ENCODE measurements at places on chromosomes 2 and 18.

- no peak for DNase-seq
Observed at GRCh38 chr18:52747869-52748268, 407.9 kb downstream of the DCC start.

GRCh38 chr18:73270920-73271634, 403.3 kb upstream of the NETO1 start:
- no peak for DNase-seq

DNA sequence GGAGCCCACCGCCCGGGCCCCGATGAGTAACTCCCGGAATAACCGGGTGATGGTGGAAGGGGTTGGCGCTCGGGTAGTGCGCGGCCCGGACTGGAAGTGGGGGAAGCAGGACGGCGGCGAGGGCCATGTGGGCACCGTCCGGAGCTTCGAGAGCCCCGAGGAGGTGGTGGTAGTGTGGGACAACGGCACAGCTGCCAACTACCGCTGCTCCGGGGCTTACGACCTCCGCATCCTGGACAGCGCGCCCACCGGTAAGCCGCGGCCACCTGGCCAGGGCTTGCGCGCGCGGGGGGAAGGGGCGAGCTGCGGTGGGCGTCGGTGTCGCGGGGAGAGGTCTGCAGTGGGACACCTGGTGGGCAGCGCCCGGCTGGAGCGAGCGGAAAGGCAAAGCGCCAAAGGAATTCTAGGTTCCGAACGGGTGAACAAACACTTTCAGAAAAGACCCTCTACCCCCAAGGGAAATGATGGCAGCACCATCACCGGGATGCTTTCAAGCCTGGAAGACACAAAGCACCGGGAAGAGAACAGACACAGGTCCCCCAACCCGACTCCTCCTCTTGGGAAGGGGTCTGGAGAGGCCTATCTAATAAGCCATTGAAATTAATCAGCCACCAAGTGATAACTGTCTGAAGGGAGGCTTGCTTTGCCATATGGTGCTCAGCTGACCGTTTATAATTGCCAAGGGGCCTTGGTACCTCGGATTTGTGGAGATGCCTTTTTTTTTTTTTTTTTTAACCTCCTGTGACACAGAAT, 1.1 kb downstream of the MIB1 start:
- DNase-seq = no peak

DNA sequence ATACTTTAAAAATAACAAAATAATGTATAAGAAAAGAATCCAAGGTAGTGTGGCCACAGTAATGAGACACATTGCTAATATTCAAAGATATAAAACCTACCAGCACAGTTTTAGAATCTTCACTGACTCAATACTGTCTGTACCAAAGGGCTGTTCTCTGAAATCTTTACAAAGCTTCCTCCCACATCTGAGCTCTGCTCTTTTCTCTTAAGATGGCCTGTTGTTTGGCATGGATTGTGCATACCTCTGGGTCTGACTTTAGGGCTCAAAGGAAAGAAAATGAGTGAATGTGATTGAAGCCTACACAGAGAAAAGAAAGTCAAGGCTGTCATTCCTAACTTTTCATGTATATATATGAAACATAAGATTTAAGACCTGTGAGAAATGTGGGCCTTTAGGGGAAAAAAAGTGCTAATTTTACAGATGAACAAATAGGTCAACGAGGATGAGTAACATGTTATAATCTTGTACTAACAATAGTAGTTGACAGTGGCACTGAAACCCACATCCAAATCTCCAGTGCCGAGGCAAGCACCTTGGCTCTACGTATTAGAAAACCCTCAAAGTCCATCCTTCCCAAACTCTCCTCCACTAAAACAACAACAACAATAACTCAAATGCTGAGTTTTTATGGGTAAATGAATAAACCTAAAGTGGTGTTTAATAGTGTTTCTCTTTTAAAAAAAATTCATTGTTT, 114.2 kb downstream of the ZNF521 start:
- no peak for DNase-seq

DNA sequence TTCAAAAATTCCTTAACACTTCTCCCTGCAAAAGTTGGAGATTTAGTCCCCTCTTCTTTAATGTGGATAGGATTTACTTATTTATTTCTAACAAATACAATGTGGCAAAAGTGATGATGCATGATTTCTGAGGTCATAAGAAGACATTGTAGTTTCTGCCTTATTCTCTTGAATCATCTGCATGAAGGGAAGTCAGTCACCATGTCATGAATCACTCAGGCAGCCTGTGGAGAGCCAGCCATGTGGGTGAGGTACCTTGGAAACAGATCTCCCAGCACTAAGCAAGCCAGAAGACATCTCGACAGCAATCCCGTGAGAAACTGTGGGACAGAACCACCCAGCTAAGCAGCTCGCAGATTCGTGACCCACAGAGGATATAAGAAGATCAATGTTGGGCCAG, 2.7 kb upstream of the ZC3H8 start:
- no peak for DNase-seq

DNA sequence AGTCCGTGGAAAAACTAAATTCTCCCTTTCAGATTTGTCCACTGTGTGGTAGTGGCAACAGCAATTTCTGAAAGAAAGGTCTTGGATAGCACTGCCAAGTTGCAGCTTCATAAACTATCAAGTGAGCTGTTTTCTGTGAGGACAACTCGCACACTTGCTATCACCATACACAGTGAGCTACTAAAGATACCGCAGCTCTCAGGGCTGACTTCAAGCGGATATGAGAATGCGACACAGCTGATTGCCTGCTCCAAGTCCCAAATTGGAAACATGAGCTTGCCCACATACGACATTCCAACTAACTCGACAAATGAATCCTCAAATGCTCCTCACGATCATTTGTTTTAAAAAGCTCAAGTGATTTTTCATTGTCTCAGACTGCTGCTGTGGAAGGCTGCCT, 46.2 kb downstream of the E2F6 start:
- DNase-seq = no peak

DNA sequence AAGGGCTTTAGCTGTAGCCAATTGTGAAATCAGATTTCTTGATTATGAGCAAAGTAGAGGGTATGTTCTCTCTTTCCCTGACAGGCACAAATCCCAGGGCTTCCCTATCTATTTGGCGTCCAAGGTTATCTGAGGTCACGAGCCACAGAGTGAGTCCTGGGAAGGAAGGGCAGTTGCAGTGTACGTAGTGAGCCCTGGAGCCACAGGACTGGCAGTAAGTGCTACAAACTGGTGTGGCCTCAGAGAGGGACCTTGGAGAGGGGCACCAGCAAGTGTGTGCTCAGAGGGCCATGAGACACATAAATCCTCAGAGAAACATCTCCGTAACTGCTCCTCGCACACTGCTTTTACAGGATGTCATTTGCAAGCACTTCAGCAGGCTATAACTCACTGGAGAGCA, 115.5 kb upstream of the SH3BP4 start:
- no peak for DNase-seq

DNA sequence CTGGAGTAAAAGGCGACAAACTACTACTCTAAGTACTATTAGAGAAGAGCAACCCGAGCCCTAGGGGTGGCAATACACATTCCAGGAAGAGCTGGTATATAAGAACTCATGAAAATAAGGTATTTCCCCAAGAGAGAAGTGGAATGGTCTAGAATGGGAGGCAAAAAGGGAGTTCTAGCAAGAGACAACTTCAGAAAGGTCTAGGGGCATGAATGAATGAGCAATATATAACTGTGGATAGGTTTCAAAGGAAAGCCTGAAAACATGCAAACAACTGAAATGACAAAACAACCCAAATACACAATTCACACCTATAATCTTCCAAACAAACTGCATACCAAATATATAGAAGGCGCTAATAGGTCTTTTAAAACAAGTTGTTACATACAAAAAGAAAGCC, 22.2 kb downstream of the TRIP12 start:
- DNase-seq = no peak

- DNase-seq = no peak
Observed at GRCh38 chr18:57052759-57053158, 94.1 kb upstream of the BOD1L2 start.

DNA sequence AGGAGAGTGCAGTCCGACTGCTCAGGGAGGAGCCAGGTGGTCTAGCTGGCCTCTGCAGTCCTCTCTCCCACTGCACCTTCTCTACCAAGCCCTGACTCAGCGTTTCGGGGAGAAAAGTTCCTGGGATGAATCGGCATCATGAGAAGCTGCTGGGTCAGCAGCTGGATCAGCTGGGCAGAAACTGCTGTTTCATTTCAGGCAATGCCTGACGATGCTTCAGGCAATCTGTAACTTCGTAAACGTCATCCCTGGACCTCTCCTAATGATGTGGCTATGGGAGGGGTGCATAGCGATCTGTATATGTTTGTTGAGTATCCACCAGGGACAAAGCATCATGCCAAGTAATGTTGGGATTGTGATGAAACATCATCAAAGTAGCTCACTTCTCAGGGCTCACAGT, 20.7 kb downstream of the LIPG start:
- DNase-seq = no peak

GRCh38 chr2:71843391-71843850, 304.2 kb downstream of the CYP26B1 start:
- no peak for DNase-seq

DNA sequence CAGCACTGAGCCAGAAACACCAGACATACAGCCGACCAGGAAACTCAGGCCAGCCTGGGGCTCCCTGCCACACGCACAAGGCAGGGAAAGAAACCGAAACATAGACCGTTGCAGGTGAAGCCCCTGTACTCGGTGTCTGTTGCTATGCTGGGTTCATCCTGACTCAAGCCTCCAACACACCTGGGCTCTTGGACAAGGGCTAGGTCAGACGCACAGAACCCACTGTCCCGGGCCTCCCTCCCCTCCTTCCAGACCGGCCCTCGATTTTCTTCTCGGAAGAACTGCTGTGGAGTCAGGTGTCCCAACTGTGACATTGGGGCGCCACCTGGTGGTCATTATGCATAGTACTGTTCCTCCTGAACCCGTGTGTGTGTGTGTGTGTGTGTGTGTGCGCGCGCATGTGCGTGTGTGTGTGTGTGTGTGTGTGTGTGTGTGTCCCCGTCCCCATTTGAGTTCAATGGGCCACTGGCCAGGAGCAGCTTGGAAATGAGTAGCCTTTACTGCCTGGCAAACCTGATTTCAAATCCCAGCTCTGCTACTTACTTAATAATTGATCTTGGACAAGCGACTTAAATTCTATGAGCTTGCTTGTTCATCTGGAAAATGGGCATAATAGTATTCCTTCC, 55.4 kb upstream of the GLI2 start:
- peak; percentile 30 for DNase-seq

DNA sequence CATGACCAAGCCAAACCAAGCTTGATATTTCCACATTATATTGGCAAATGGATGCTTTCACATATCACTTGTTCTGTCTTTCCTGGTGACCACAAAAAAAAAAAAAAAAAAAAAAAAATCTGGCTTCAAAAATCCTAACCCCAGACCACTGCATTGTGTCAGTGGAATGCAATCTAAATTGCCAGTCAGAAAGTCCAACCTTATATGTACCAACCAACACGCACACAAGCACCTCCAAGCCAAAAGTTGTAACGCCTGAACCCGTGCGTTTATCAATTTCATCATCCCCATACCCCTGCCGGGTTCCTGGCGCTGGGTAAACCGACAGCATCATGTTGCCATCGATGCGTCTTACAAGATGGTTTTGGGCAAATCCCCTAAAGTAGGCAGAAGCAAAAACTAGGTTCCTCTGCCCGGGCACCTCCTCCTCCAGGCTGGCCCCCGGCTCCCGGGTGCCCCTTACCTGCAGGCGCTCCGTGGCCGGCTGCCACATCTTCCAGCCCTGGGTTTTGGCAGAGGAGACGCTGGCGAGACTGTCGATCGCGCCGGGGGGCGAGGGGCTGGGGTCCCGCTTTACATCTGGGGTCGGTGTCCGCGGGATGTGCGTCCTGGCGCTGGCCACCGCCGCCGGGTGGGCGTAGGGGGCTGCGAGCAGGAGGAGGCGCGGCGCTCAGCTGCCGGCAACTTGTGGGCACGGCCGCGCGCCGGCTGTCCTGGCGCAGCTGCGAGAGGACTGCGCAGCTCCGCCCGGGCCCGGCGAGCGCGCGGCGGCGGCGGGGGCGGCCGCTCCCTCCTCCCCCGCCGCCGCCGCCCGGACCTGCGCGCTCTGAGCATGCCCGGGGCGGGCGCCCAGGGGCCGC, at the start of gene PID1:
TSS of gene PID1 (minus strand) at position 737 of the 860 bp plus-strand sequence. CDS start at position 493, 244 bp downstream.
- DNase-seq = no peak

DNA sequence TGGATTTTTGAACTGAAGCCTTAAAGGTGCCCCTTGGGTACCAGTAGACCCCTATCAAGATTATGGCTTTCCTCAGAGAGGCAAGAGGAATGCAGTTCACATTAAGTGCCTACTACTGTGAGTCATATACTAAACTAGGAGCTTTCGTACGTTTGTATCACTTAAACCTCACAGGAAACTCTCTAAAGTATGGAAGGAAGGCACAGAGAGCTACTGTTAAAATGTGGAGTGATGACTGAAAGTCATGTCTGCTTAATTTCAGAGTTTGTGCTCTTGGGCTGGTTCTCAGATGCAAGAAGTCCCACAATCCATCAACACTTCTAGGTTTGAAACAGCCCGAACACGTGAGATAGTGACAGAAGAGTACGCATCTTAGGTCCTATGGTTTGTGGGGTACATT, 4.7 kb downstream of the PLCL1 start:
- DNase-seq = no peak

DNA sequence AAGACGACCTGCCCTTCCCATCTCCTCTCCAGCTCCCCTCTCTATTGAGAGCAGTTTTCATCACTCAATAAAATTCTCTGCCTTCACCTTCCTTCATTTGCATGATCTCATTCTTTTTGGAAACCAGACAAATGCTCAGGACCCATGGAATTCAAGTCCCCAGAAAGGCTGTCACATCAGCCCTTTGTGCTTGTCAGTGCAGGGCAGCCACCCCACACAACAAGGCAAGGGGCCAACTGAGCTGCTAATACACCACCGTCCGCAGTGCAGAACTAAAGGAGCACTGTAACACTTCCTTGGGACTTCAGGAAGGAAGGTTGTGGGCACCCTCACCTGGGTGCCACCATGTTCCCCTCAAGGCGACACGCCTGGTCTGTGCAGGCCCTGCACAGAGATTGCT, 26.2 kb downstream of the MCEE start:
- DNase-seq = no peak

DNA sequence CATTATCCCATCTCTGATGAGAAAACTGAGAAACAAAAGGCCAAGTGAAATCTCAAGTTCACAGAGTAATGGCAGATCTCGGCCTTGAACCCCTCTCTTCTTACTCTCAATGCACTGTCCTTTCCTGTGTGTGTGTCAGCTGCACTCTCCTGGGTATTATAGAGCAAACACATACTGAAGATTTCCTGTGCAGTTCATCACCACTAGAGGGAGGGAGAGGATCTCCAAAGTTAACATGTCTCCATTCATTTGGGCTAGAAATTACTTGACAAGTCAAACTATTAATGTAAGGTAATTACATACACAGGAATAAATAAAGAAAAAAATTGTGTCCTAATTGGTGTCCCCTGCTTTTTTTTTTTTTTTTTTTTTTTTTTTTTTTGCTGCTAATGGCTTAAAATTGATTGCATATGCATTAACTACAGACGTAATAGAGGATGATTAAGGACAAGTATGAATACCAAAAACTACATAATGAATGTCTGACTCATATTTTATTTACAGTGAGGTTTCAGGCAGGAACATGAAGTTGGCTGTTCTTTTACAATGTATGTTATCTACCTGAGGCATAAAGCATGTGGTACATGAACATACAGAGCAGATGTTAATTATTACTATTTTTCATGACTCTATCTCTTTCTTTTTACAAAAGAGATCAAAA, 269.2 kb downstream of the NYAP2 start:
- no peak for DNase-seq
